Left renal pelvis (tissue), 4 donors: ENCODE measurements at places on chromosomes 2 and 18.
A peak's percentile ranks its signal among the peaks of the same experiment; 100 is the strongest.

GRCh38 chr18:34817636-34818035 is 107.5 kb downstream of the DTNA start:
- DNase-seq, result no peak

DNA sequence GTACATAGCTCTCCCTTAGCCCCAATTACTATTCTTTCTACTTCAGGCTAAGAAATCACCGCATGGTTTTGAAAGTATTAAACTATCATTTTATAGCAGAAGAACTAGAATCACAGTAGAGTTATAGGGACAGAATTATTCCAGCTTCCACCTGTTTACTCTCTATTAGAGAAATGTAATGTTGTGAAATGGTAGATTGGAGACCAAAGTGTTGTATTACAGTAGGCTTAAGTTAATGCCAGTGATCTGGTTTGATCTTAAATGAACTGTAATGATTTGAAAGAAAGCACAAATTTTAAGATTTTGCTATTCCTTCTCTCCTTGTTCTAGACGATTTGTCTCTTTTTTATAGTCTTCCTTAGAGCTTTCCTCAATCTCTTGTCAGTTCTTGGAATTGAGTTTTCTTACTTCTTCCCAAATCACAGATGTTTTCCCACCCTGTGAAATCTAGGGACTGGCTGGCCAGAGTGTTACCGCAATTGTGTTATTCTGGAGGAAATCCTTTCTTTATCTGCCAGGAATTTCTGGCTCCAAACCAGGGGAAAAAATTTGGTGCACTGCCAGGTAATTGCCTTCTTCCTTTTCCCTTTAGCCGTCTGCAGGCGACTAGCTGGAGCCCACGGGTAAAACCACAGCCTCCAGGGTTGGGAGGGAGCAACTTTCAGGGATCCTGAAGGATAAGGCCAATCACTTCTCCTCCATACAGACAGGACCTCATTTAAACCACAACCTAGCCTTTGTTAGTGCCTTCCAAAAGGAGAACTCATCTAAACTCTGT is 51.7 kb downstream of the NOP58 start:
- DNase-seq, result no peak

- no peak for DNase-seq
Measured at GRCh38 chr2:234679741-234680687, 183.1 kb upstream of the ARL4C start.

DNA sequence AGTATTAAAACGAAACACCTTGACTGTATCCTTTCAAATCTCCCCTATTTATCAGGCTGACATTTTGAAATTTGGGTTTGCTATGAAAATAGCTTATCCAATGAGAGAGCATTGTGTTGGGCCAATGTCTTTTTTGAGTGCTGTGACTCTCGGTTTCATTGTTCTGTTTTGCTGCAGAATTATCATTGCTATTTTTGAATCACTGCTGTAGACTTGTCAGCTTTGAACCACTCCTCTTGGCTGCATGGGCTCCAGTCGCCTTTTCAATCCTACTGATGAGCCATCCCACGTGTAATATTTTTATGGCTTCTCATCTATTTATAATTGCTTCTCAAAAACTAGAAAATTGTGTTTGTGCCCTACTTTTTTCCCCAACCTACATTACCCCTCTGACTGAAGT is 322.8 kb downstream of the LNPK start:
- DNase-seq, result no peak

GRCh38 chr2:111957872-111958354 is 59.5 kb downstream of the MERTK start:
- DNase-seq, result no peak

DNA sequence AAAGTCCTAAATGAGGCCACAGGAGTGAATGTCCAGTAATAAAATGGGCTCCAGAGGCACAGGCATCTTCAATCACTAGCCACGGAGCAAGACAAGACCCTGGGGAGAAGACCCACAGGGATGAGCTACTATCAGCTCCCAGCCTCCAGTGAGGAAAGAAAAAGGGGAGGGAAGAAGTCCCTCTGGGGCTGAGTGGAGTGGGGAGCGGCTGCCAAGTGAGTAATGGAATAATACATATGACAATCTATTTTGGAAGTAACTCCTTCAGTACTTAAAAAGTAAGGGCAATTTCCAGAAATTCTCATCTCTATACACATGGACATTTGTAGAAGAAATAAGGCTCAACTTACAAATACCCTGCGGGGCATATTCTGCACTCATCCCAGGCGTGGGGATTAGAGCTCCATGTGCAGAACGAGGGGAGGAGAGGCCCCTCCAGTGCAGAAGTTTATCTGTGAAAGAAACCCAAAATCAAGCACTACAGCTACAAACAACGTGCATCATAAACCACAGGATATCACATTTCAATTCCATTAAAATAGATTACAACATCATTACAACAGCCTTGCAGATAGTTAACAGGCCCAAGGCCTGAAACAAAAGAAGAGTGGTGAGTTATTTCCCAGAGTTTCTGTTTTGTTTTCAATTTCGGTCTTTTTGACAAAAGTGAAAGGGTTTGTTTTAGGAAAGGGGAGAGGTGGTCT is 84.9 kb downstream of the BCL11A start:
- DNase-seq, result no peak

DNA sequence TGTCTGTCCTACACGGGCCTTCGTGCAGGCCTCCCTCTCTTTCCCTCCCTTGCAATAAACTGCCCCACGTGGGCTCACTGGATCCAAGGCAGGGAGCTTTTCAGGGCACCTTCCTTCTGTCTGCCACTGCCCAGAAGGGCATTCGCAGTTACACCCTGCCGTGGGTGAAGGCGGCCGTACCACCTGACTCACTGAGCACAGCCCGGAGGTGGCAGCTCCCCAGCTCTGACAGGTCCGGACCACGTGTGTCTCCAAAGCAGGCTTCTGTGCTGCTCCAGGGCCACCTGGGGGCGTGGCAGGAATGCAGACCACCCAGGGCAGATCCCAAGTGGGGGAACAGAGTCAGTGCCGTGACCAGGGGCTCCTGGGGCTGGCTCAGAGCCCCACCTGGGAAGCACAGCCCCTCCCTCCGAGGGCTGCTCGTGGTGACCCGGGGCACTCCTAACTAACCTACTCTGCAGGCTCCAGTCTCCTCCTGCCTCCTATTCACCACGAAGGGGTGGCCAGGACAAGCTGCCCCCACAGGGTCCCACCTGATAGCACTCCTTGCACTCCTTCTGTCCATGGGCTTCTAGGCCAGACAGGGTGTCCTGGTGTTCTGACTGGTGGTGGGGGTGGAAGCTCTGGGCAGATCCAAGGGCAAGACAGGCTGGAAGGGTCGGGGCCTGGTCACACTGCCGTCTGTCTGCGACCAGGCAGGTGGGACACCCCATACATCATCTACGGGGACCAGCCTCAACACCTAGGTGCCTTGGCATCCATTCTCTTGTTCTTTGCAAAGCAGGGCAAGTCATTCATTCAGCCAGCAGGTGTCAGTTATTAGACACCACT is 9.7 kb downstream of the SNED1 start:
- DNase-seq, result no peak

DNA sequence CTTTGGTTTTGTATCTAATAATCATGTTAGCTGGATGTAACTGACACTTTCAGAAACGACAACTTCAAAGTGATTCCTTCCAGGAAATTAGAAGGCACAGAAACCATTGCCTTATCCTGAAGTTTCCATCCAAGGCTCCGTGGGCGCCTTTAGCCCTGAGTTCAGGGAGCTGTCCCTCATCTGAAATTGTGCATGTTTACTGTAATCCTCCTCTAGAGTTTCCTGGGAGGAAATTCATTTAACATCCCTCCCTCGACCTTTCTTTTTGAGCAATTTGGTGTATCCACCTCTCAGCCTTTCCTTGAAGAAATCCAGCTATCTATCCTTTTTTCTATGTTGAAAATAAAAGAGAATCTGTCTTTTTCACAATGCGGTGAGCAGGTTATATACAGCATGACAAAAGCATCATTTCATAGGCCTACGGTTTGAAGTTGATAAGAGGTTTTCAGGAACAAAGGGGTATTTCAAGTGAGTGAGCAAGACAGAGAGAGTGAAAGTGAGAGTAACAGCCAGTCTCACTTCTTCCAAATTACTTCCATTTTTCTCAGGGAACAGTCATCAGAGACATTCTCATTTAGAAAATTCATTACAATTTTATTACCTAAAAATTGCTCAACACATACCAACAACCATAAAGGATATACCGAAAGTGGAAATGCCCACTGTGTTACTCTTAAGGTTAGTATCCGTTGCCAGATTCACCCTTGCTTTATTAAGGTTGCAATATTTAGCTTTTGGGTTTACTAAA is 167.3 kb downstream of the MREG start:
- DNase-seq, result no peak

GRCh38 chr2:14480906-14481305 is 151.6 kb upstream of the LRATD1 start:
- no peak for DNase-seq

DNA sequence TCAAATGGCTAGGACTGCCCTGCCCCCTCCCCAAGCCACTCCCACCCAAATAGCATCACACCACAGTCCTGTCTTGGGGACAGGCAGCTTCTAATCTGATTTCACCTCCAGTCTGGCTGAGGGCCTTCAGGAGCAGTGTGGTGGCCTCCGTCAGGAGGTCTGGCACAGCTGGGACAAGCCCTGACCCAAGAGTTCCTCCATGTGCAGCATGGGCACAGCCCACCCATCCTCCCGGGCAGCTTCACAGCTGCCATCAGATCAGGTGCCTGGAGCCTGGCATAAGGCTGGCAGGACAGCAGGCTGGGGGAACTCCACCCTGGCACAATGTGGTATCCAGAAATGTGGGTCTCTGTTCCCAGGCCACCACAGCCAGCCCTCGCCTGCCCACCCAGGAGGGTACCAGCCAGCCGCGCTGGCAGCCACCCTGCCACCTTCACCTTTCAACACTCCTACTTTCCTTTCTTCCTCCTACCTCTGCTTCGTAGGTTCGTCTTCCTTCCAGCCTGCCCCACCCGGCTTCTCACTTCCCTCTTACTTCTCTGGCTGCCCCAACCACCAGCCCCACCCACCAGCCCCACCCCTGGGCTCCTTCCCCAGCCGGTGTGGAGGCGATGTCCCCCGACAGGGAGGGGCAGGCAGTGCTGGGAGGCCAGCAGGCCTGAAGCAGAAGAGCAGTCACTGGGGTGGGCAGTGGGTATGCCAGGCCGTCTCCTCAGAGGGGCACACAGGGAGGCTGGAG is at the start of gene CAPG:
TSS of gene CAPG (minus strand) at position 522 of the 739 bp plus-strand sequence. CDS start 8,221 bp downstream, outside the sequence.
- no peak for DNase-seq

DNA sequence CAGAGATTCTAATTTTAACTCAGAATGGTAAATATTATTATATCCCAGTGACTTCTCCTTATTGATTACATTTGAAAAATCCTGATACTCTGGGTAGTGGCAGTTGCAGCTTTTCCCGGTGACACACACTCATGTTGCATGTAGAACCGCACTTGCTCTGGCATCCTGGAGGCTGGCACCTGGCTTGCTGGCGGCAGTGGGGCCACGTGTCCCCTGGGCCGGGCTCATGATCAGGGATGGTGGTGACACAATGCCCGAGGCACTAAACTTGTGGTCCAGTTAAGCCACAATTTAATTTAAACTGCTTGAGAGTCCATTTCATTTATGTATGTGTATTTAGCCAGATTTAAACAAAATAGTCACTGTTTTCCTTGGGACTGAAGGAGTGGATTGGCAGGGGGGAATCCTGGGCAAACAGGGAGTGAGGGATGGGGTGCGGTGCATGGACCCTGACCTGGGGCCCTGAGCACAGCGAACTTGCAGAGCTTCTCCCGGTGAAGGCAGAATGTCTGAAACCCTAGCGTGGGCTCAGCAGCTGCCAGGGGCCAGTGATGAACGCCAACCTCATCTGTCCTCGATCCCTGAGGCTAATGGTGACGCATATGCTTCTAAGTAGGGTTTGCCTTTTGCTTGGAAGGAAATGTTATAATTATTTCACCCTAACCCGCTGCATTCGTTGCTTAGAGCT is 50.0 kb downstream of the KCNG2 start:
- DNase-seq, result no peak

DNA sequence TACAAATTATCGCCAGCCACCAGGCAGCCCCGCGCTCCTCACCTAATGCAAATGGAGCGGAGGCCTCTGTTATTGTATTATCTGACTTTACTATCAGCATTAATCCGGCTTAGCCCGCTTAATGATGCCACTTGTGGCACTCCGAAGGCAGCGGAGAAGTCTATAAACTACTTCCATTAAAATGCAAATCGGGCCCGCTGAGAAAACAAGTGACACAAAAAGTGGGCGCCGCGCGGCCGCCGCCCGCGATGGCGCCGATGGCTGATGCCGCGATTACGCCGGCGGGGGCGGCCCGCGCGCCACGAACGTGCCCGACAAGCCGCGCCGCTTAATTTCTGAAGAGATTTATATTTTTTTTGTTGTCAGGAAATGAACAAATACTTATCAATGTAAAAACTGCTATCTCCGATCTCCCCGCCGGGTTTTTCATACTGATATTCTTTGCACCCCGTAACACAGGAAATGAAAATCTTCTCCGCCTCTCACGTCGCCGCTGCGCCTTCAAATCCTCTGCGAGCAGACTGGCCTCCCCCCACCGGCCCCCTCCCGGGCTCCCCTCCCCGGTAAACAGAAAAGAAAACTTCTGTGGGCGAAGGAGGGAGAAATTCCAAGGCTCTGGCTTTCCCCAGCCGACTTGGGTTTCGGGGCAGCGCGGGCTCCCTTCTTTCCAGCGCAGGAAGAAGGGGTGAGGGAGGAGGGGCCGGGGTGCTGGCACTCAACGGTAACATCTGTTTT is 221.8 kb downstream of the INSIG2 start:
- peak; percentile 36 for DNase-seq

- DNase-seq, result no peak
Measured at GRCh38 chr18:27599202-27599829, 414.2 kb upstream of the CHST9 start.

GRCh38 chr2:236776695-236777251 is 207.1 kb downstream of the ACKR3 start:
- DNase-seq, result no peak

GRCh38 chr18:8661754-8662559 is 43.4 kb upstream of the MTCL1 start:
- peak; percentile 65 for DNase-seq

DNA sequence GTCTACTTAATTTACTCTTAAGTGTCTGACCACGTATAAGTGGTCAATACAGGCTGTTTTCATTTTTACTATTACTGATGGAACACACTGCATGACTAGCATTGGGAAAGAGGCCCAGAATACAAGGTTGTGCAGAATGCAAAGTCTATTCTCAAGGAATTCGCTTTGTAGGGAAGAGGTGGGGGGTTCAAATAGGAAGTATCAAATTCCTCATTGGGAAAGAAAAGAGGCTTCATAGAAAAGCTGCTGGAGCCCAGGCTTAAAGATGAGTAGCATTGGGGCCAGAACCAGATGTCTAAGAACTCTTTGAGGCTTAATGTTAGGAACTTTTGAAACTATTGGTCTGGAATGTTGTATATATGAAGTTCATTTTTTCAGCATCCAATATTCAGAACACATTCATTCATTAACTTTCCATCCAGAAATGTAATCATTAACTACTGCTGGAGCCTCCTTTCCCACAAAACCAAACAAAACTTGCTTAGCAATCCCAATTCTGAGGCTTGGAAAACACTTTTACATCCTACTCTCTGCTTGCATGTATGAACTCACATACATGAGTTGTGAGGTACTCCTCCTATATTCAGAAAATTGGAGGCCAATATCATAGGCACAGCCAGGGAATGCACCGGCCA is 994 bp upstream of the LRATD1 start:
- no peak for DNase-seq
